ENCODE measurements at places on chromosomes 6 and 20.
A peak's percentile ranks its signal among the peaks of the same experiment; 100 is the strongest.

DNA sequence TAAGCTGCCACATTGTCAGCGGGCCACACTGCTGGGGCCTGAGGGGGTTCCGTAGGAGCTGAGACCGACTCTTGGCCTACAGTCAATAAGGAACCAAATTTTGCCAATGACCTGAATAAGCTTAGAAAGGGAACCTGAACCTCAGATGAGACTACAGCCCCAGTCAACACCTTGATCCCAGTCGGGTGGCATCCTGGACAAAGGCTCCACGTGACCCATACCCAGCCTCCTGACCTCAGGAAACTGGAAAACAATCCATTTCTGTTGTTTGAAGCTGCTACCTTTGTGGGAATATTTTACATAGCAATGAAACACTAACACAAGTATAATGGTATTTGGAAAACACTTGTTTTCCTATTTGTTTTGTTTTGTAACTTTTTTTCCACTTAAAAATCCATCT, 179.9 kb upstream of the RALGAPA2 start:
- peaks cover 49% of the 10 kb centered on the region for H3K27me3 ChIP-seq
- H3K36me3 ChIP-seq = peaks cover 2% of the 10 kb centered on the region
- H3K27ac ChIP-seq = no peak overlapping the region
- no peak overlapping the region for H3K4me3 ChIP-seq
- no peak for DNase-seq
- peaks cover 5% of the 10 kb centered on the region for H3K4me1 ChIP-seq

DNA sequence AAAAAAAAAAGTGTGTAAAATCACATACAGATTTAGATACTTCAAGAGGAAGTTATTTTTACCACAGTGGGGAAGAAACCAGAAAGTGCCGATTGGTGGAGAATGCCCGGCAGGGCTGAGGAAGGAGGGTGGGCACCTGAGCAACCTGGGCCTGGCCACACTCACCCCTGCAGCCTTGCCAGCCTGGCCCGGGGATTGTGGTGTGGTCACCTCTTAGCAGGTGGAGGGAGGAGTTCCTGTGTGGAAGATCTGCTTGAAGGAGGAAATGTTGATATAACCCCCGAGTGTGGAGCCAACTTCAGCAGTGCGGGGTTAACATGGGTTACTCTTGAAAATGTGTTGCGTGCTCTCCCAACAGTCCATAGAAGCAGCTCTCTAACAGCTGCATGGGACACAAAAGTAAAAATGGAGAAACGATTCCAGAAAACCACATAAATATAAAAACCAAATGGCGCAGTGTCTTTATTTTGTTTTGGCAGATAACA, 14.7 kb downstream of the UST start:
- peak; percentile 39 for DNase-seq

GRCh38 chr6:151044465-151045441, 179.3 kb downstream of the MTHFD1L start:
- H3K36me3 ChIP-seq = peaks cover 14% of the 10 kb centered on the region
- H3K27me3 ChIP-seq = no peaks in the 10 kb centered on the region
- no peak overlapping the region for H3K27ac ChIP-seq

DNA sequence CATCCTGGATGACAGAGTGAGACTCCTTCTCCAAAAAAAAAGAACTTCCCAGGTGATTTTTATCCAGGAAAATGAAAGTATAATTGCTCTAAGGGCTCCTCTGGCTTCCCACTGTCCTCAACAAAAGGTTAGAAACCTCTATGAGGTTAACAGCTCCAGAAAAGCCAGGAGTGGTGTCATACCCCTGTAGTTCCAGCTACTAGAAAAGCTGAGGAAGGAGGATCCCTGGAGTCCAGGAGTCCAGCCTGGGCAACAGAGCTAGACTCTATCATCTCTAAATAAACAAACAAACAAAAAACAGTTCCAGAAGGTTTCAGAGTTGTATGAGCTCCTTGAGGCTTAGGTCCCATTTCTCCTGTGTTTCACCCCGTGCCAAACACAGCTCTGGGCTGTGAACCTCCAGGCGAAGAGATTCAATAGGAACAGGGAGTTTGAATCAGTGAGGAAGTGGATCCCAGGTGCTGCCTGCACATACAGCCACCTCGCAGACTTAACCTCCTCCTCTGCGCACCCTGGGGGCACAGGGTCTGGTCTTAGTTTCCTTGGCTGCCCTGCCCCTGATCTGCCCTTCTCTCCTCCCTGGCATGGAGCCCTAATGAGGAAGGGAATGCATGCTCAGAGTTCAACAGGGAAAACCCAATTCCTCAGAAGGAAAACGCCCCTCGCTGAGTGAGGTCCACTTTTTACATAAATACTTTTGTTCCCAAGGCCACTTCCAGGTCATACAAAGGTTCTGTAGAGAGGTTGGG, 31.0 kb downstream of the ZC3H12D start:
- no peaks in the 10 kb centered on the region for H3K27me3 ChIP-seq
- H3K36me3 ChIP-seq = peaks cover 2% of the 10 kb centered on the region
- no peak for DNase-seq
- H3K4me1 ChIP-seq = peaks cover 11% of the 10 kb centered on the region
- H3K4me3 ChIP-seq = no peak overlapping the region
- peak overlapping the region; percentile 57 for H3K27ac ChIP-seq
